SK-N-SH treated with all-trans-retinoic acid at 6 μM for 48 hours (cell line): ENCODE measurements at places on chromosomes 1 and 21.

DNA sequence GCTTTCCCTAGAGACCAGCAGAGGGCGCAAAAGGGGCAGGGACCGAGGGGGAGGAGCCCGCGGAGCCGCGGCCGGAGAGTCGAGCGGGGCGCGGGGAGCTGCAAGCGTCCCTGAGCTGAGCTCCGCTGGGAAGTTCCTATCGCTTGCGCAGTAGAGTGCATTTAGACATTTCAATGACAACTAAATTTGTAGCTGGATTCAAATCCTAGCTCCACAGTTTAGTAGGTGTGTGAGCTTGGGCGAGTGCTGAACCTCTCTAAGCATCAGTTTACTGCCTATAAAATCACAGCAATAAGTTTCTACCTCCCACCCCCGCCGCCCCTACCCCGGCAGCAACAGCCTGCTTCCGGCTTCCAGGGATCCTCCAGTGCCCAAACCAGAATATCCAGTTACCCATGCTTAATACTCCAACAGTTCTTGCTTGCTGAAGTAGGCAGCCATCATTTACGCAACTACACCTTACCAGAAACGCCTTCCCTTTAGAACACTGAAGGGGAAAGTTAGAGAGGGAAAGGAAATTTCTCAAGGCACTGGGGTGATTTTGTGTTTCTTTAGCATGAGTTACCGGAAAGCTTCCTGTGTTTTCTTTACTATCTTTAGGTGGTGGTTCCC is 9.1 kb downstream of the TLR5 start:
- ATAC-seq, result peak; percentile 93

- ATAC-seq, result no peak
These were observed 100.7 kb upstream of the KIF26B start for GRCh38 chr1:245054105-245054504.

- peak; percentile 9; the same call in 1 of the 3 replicates for ATAC-seq
These were observed 411.8 kb upstream of the DAB1 start for GRCh38 chr1:57835620-57836019.

- no peak for ATAC-seq
These were observed 887.1 kb downstream of the LRRIQ3 start for GRCh38 chr1:73310797-73311381.

GRCh38 chr1:96684744-96685143 is 36.8 kb upstream of the PTBP2 start:
- ATAC-seq, result no peak

- no peak for ATAC-seq
These were observed 151.4 kb upstream of the ZRANB2 start for GRCh38 chr1:71232166-71232763.

DNA sequence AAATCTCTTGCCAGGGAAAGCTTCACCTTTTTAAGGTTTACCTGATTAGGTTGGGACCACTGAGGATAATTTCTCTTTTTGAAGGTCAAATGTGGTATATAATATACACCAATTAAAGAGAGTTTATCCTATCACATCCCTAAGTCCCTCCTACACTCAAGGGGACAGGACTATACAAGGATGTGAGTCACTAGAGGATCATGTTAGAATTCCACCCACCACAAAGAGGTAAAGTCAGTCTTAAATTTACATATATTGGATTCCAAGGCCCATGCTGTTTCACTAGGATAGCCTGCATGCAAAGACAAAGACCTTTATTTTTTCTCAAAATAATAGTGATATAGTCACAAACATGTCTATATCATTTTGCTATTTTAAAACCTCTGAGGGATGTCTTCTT is 164.4 kb downstream of the GIPC2 start:
- no peak for ATAC-seq

- ATAC-seq, result no peak
These were observed 141.7 kb upstream of the NRIP1 start for GRCh38 chr21:15206514-15206913.

GRCh38 chr1:16162163-16162822 is 6.4 kb upstream of the EPHA2 start:
- no peak for ATAC-seq

- no peak for ATAC-seq
These were observed 66.0 kb downstream of the PGBD5 start for GRCh38 chr1:230359992-230360668.
